ENCODE measurements at places on chromosomes 11 and 22.

- DNase-seq = no peak
These were observed 24.5 kb upstream of the MPPED2 start for GRCh38 chr11:30610628-30611027.

DNA sequence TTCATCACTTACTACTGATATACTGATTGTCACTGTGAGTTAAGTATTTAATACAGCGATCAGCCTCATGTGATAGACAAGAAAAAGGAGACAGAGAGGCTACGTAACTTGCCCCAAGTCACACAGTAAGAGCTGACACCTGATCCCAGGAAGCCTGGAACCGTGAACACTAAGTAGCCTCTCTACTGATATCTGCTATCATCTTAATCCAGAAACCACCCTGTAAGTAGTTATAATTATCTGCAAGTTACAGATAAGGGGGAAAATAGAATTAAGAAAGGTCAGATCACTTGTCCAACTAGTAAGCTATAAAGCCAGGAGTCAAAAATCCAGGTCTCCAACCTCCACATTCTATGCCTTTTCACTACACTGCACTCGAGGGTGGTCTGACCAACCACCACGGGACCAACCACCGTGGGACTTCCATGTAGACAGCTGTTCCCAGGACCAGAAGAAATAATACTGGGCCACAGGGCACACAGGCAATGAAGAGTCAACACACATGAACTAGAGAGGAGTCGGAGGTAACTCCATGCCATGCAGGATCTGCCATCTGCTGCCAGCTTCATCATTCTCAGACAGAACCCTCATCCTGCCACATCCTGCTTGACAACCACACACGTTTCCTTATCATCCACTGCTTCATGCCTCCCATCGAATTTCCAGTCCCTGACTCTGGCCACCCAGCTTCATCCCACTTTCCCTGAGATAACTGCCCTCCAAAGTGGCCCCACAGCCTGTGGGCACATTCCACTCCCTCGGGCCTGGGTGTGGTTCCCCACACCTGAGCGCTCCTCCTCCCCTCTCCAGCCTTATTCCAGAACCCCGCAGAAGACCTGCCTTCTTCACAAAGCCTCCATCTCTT, 58.6 kb downstream of the MICAL3 start:
- no peak for DNase-seq

- DNase-seq = peak; percentile 28
These were observed 51.1 kb upstream of the EED start for GRCh38 chr11:86193297-86194095.

GRCh38 chr11:120035756-120036155, 102.2 kb downstream of the TRIM29 start:
- DNase-seq = no peak

- DNase-seq = no peak
These were observed 81.4 kb upstream of the CD82 start for GRCh38 chr11:44483919-44484610.

DNA sequence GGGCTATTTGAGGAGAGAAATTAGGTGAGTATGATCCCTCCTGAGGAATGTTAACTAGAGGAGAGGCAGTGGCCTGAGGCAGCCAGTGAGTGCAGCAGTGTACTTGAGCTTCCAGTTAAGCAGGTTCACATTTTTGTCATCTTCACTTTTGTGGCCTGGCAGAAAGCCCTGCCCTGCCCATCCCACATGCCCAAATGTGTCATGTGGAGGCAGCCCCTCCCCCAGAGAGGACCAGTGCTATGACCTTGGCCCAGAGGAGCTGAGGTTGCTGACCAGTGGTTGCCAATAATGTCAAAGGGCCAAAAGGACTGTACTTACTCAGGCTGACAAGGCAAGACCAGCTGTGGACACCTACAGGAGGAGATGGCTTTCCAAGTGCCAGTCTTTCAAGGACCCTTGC, 17.6 kb upstream of the GRK2 start:
- no peak for DNase-seq

GRCh38 chr11:45607995-45608394, 57.4 kb downstream of the CHST1 start:
- no peak for DNase-seq

GRCh38 chr11:114479331-114479730, 40.1 kb downstream of the REXO2 start:
- no peak for DNase-seq

GRCh38 chr11:77384571-77384970, 83.1 kb upstream of the GDPD4 start:
- DNase-seq = no peak

- DNase-seq = no peak
These were observed 2.0 kb downstream of the GGA1 start for GRCh38 chr22:37610480-37611129.

- no peak for DNase-seq
These were observed 234.3 kb upstream of the NARS2 start for GRCh38 chr11:78808923-78809322.

GRCh38 chr11:61171907-61172306, 10.7 kb upstream of the VPS37C start:
- no peak for DNase-seq

DNA sequence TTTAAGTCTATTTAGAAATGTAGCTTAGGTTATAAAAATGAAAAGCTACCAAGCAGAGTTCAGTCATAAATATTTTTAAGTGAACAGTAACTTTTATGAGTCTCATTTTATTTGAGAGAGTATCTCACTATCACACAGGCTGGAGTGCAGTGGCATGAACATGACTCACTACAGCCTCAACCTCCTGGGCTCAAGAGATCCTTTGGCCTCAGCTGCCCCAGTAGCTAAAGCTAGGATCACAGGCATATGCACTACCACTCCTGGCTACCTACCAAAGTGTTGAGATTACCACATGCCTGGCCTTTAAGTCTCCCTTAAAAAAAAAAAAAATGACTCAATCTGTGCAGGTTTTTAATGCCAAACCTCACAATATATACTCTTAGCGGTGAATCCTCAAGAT, 34.7 kb upstream of the CLNS1A start:
- no peak for DNase-seq

GRCh38 chr11:126282736-126283591, at the start of gene TIRAP:
Gene TIRAP, plus strand, starts transcription at chr11:126283093. Its CDS starts 7,802 bp downstream, at chr11:126290895.
- DNase-seq = peak; percentile 16

DNA sequence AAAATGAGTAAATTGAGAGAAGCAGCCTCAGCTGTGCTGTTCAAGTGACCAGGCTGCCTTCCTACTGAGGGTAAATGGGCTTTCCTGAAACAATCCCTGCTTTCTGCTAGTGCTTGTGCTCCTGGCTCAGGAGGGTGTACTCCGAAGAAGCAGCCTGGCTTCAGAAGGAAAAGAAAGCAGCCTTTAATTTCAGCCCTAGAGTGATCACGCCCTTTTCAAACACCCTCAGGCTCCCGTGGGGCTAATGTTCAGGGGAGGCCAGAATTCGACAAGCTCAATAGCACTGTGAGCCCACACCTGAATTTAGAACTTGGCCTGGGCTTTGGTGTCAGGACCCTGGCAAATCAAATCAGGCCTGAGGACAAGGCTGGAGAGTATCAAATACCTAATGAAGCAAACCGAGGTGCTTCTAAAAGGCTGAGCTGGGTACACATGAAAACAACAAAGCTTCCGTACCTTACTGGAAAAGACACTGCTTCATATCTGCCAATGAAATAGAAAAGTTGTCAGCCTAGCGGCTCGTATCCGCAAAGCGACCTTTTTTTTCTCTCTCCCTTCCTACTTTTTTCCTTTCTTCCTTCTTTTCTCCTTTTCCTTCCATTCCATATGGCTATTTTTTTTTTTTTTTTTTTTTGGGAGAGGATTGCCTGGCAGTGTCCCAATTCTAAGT, 387.8 kb downstream of the SOX6 start:
- no peak for DNase-seq

GRCh38 chr22:47335460-47335859, 573.0 kb downstream of the TBC1D22A start:
- DNase-seq = no peak

DNA sequence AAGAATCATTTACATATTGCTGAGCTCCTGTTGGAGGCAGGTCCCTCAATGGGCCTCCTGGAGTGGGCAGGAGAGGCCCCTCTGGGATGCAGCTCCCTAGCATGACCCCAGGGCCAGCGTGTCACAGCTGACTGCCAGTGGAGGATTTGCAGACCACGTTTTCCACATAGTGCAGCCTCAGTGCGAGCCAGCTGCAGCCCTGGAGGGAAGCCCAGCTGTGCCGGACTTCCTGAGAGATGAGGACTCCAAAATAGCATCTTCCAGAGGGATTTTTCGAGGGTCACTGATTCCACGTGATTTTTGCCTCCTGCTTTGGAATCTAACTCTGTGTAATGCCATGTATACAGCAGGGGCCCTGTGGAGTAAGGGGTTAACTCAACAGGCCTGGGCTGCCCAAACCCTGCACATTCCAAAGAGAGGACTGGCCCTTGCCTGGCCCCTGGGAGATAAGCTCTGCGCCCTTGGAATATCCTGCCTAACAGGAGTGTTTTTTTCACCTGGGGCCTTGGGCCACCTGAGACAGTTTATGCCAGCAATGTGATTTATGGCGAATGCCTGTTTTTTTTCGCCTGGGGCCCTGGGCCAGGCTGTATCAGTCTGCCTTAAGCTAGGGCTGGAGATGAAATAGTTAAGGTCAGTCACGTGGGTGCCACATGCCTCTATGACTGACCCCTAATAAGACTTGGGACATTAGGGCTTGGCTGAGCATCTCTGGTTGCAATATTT, 47.4 kb downstream of the RPS6KA4 start:
- no peak for DNase-seq

DNA sequence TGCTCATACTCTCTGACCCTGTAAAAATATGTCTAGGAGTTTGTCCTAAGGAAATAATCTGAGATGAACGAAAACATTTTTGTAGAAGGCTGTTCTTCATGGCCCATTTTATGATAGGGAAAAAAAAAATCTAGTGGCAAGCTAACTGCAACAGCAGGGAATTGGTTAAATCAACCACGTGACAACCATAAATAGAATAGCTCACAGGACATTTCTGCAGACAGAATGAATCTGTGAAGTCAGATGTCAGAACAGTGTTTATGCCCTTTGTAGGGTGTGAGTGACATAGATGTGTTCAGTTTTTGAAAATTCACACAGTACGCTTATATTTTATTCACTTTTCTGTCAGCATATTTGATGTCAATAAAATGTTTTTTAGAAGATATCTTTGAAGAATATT, 16.1 kb downstream of the ARHGAP1 start:
- DNase-seq = no peak

GRCh38 chr11:34327804-34328631, 29.8 kb downstream of the ABTB2 start:
- DNase-seq = no peak

GRCh38 chr11:64762674-64763525, 3.1 kb upstream of the PYGM start:
- DNase-seq = no peak

DNA sequence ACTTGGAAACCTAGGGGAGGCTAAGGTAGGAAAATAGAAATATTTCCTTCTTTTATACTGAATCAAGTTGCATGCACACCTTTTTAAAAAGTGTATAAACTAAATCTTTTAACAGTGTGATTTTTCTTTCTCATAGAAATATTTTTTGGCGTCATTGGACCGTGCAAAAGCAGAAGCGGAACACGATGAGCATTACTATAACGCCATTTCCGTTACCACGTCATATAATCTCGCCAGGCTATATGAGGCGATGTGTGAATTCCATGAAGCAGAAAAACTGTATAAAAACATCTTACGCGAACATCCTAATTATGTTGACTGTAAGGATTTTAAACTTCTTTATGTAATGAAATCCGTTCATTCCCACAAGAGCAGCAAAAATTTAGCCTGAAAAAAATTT, 13.4 kb downstream of the CTR9 start:
- DNase-seq = no peak

- no peak for DNase-seq
These were observed 8.4 kb downstream of the BLID start for GRCh38 chr11:122107566-122107965.

- DNase-seq = no peak
These were observed 379.8 kb downstream of the SOX6 start for GRCh38 chr11:15976433-15977045.

DNA sequence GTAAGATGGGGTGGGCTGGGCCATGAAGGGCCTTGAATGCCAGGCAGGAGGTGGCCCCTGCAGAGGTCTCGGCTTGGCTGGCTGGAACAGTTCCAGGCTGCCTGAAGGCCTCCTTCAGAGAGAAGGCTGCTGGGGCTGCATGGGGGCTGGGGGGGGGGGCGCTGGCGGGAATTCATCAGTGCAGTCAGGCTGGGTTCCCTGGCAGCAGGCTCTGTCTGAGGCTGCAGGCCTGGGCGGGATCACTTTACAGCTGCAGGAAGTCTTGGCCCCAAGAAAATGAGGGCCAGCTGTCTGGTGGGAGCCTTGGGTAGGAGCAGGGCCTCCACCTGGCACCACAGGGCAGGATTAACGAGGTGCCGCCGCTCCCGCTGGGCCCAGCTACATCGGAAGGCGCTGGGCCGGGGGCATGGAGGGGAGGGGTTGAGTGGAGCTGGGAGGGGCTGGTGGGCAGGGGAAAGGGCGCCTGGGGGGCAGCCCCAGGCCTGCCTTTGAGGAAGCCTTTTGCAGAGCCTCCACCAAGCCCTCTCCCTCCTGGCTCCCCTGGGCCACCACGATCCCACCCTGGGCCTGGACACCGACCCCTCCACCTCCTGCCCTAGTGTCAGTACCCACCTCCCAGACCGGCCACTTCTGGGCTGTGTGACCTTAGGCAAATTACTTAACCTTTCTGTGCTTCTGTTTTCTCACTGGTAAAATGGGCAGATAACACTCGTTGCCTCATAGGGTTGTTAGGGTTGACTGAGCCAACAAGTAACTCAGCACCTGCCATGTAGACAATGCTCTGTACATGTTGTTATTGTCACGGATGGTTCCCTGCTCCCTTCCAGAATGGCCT, 31.0 kb upstream of the HMOX1 start:
- DNase-seq = no peak

GRCh38 chr22:28521451-28521850, 158.2 kb downstream of the TTC28 start:
- DNase-seq = no peak

DNA sequence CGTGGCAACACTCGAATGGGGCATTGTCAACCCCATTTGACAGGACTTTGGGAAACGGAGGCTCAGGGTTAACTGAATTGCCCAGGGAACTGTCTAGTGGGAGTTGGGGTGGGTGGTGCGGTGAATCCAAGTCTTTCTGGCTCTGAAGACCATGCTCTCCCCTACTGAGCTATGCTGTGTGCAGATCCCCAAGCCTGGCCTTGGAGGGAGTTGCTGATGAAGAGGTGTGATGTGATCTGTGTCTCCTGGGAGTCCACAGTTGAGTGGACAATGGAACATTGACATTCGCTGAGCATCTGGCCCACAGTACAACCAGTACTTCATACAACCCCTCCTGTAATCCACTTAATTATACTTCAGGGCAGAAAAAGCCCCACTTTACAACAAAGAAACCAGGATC, 172.2 kb downstream of the ST3GAL4 start:
- no peak for DNase-seq

GRCh38 chr11:36376009-36376887, 80.2 kb downstream of the PRR5L start:
- no peak for DNase-seq

GRCh38 chr11:71446942-71447688, 1.1 kb downstream of the DHCR7 start:
- no peak for DNase-seq
